AG04449 (cell line): ENCODE measurements at places on chromosomes 7 and 10.

GRCh38 chr10:80596391-80597257, 58.9 kb downstream of the SH2D4B start:
- no peak for DNase-seq

GRCh38 chr7:84249656-84250055, 55.1 kb upstream of the SEMA3A start:
- DNase-seq, result no peak

GRCh38 chr7:142916508-142916907, 17.0 kb downstream of the TRPV5 start:
- DNase-seq, result no peak

GRCh38 chr10:408236-408635, 273.0 kb downstream of the ZMYND11 start:
- peak; percentile 21 for DNase-seq

DNA sequence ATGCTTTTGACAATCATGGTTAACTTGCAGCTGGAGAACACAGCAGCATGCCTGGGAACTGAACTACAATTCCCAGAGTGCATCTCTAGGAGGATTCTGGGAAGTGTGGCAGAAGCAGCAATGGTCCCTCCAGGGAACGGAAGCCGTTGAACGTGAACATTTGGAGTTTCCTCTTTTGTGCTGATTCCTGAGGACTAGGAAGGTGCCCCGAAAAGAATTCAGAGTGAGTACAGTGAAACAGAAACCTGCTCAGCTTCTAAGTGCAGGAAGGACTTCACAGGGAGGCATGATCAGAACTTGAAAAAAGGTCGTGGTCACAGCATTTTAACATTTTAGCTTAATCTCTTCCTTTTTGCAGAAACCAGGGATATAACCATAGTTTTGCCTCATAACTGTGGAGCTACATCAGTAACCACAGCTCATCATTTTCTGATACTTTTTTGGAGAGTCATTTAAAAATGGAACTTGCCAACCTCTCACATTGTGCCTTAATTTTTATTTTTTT, at the start of gene NUDT13:
NUDT13 (plus strand) TSS at position 111 of the 505 bp plus-strand sequence. CDS start 3,911 bp downstream, outside the sequence.
- no peak for DNase-seq

DNA sequence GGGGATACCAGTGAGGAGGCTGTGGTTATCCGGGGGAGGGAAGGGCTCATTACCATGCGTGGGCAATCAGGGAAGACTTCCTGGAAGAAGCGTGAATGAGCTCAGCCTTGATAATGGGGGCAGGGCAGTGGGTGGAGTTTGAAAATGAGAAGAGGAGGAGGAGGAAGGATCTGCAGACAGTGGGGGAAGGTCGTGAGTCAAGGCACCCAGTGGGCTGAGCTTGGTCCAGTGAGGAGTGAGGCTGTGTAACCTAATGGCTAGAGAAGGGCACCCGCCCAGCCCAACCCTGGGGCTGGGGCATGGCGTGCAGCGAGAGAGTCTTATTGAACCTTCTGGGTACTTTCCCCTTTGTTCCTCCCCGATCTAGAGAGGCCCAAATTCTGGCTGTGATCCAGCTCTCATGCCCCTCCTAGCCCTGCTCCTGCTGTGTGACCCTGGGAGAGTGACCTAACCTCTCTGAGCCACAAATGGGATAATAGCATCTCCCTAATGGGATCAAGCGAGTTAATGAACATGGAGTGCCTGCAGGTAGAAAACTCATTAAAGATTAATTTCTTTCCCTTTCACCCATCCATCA, 31.5 kb downstream of the CLIP2 start:
- DNase-seq, result no peak

- DNase-seq, result no peak
These were observed 237.2 kb downstream of the MGMT start for GRCh38 chr10:129704225-129704624.

GRCh38 chr10:58311026-58311425, 23.8 kb upstream of the UBE2D1 start:
- DNase-seq, result no peak

DNA sequence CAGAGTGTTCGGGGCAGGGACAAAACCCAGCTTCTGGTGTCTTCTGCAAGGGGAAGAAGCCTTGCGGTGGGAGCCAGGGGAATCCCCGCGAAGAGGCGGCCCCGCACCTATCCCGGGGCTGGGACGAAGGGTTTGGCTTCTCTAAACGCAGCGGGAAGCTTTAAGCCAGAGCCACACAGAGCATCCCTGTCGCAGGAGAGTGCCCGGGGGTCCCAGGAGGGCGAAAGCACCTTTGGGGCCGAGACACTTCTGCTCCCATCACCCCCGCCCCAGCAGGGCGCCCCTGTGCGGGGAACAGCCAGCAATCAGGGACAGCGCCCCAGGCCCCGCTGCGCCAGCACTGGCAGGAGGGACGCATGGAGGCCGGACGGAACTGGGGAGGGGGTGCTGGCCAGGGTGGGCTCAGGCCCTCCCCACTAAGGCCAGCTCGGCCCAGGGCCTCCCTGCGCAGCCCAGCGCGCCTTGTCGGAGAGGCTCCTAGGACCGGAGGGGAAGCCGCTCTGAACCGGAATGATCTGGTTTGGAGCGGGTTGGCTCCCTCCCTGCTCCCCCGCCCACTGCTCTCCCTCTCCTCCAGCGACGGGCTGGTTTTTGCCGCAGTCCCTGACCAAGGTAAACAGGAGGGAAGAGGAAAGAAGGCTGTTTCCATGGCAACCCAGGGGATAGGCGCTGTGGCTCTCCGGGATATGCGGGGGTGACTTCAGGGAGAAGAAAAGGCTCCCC, 63.9 kb downstream of the TMEM209 start:
- no peak for DNase-seq

GRCh38 chr10:130717083-130717482, 580.9 kb downstream of the GLRX3 start:
- DNase-seq, result no peak

- DNase-seq, result no peak
These were observed 129.0 kb upstream of the C7orf33 start for GRCh38 chr7:148461392-148462179.

DNA sequence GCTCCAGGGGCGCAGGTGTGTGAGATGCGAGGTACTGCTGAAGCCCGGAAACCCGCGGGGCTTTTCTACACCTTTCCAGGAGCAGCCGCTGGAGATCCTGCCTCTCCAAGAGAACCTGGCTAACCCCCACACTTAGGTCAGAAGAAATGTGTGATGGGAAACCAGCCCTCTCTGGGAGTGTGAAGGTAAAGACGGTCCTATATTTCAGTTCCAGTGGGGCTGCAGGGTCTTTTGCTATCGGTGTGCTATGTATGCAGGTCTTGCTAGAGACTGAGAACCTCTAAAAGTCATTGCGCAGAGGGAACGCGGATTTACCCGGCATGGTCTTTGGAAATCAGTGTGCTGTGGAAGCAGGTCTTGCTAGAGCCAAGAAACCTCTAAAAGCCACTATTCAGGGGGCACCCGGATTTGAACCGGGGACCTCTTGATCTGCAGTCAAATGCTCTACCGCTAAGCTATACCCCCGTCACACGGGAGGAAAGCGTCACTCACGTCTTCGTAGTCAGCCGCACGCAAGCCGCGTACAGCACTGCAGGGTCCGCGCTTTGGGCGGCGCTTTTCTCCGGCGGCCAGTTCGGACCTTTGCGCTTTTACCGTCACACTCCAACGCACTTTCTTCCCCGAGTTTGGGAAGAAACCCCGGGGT, 46.0 kb downstream of the ZNF777 start:
- DNase-seq, result peak; percentile 44

- peak; percentile 99 for DNase-seq
These were observed 64.8 kb upstream of the DNAJB6 start for GRCh38 chr7:157271991-157272324.

DNA sequence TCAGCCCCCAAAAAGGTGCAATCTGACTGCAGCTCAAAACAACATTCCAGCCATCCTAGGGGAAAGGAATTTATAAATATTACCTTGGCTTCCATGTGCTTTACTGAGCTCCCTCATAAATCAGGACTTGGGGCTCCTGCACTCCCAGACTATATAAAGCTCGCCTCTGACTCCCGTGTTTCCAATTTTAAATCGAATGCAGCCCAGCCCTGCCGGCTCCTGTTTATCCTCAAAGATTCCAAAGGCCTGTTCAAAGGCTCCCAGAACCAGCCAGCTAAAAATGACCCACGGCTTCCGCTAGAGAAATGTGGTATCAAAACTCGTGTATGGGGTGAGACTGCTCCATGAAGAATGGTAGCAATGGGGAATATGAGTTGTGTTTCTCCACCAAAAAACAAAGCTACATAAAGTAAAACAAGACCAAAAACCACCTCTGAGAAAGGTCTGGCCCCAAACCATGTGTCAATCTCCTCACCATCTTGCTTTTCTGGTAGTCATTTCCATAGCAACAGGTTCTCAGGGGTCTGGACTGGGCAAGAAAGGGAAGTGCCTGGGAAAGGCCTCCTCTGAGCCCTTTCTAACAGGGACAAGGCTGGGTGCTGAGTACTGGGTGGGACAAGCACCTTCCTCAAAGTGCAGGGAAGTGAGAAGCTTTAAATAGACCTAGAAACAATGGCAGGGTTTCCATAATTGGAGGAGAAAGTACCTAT, 5.1 kb downstream of the CALML3 start:
- no peak for DNase-seq

DNA sequence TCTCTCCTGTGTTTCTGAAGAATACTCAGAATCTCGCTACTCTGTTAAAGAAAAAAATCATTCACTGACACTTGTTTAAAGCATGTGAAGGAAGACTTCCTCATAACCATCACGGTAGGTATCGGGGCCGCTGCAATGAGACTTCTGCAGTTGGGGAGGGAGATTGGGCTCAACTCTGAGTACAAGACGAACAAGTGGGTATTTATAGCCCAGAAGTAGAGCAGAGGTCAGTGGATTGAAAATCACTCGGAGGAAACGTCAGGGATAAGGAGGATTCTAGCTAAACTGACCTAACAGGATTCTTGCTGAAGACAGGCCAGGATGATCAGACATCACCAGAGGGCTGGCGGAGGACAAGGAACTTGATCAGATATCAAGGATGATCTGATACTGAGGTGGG, 33.3 kb downstream of the ITPRIP start:
- no peak for DNase-seq

DNA sequence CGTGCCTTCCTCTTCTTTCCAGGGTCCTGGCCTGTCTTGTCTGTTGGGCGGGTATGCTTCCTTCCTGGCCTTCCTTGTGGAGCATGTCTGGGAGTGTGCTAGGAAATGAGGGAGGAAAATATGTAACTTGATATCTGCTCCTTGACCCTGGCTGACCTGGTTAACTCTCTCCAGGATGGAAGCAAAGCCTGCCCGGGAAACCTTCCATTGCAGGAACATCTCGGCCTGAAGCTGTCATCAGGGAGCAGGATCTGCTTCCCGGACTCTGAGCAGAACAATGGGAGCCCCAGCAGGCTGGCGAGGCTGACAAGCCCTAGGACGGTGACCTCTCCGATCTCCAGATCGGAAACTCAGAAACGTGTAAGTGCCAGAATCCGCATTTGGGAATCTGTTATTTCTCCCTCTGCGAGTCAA, 340.3 kb downstream of the FRMD4A start:
- DNase-seq, result no peak

DNA sequence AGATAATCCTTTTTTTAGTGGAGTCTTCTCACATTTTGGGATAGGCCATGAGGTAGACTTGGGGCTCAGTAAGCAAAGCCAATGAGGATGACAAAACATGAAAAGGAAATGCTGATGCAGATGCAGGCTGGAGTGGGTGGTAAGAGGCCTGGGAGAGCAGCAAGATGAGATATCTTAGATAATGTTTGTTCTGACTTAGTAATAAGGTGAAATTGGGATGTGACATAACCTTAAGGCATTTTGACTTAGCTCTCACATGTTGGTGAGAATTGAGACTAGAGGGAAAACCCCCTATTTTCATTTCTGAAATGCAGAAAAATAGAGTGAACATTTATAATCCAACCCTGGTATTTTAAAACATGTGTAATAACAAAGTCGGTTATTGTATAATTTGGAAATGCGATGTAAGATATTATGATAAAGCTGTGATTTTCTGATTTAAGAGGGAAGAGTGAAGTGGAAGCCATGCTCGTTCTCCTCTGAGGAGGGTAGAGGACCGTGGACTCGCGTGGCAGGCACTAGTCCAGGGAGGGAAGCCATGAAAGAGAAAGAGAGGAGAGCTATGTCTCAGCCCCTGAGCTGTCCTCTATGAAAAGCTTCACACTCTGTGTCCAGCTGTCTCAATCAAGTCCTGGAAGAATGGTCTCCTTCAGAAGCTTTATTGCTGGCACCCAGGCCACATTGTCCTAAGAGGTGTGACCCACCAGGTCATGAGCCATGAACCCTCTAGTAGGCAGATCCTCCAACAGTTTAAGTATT, 57.3 kb downstream of the ST7 start:
- DNase-seq, result no peak
